Activated naive CD4-positive, alpha-beta T cell (primary cell): ENCODE measurements at places on chromosomes 3 and 15.

- no peak for DNase-seq
These were observed 306.7 kb upstream of the TBC1D5 start for GRCh38 chr3:18049096-18049495.

DNA sequence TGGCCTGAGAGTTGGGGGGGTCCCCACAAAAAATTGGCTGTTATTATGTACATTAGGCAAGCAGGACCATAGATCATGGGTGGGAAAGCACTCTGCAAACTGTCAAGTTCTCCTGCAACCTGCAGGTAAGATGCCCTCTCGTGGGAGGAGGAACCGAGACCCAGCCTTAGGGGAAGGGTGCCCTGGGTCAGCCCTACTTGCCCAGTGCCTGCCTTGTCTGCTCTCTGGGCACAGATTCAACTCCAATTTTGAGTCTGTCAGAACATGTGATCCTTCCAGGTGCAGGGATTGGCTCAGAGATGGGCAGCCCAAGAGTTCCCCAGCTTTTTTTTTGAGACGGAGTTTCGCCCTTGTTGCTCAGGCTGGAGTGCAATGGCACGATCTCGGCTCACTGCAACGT, 99.2 kb downstream of the PLXNA1 start:
- no peak for DNase-seq

- no peak for DNase-seq
These were observed 15.0 kb downstream of the BHLHE40 start for GRCh38 chr3:4994144-4994730.

DNA sequence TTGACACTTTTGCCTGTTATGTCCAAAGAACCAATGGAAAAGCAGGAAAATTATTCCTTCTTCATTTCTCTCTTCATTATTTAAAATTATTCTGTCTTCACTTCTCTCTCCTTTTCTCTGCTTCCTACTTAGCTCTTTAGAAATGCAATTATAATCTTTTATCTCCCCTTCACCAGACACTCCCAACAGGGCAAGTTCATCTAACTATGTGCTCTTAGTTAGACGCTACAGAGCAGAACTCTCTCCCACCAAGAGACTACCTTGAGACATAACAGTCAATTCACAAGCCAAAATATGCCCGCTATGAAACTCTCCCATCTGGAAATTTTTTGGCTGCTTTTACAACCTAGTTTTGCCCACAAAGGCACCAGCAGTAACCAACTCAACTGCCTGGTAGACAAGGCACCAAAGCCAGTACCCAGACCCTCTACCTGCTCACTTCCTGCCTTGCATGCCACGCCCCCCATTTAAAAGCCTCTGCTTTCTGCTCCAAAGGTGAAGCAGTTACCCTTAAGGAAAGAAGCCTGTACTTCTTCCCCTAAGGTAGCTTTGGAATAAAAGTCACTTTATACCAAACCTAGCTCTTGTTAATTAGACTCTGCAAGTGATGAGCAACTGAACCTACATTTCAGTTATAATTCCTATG, 28.1 kb downstream of the CCRL2 start:
- DNase-seq = no peak

DNA sequence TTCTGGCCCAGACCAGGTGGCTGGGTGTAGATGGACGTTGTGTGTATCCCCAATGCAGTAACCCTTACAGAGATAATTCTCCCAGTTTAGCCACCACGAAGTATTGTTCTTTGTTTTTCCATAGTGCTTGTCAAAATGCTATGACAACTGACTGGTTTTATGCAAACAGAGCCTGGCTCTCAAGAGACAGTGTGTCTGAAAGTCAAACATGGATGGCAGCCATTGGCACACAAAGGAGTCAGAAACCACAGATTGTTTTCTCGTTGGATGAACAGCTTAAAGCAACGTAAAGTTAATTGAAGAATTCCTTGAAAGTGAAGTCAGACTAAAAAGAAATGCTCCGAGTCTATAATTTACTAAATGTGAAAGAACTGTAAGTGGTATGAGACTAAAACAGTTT, 91.2 kb downstream of the FILIP1L start:
- DNase-seq = no peak

GRCh38 chr3:38227989-38228388, 37.6 kb upstream of the SLC22A13 start:
- no peak for DNase-seq

DNA sequence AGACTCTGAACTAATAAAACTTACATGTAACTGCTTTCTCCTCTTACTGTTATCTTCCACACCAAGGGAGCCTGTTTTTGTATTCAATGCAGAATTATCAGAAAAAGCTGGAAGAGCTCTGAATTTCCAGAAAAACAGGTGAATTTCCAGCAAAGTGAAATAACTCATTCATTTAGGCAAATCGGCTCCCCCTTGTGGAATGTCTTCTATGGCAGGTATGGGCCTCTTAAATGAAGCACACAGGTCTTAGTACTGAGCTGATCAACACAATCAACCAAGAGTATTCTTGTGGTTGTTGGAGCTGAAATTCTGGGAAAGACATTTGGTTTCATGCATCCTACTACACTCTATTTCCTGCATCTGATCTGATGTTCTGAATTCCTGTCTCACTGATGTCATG, 31.0 kb upstream of the PTPRG start:
- no peak for DNase-seq

GRCh38 chr3:44033123-44033522, 208.6 kb upstream of the TOPAZ1 start:
- no peak for DNase-seq

DNA sequence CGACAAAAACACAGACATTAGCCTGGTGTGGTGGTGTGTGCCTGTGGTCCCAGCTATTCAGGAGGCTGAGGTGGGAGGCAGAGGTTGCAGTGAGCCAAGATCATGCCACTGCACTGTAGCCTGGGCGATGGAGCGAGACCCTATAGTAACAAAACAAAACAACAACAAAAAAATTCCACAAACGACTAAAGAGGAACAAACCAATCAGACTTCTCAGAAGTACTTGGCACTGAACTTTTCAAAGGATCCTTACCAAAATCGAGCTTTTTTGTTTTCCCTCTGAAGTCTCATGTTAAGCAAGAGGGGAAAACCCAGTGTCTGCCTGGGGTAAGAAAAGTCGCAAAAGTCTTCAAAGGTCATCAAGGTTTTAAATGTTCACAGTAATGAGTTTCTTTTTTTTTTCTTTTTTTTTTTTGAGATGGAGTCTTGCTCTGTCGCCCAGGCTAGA, 30.1 kb upstream of the TFRC start:
- DNase-seq = no peak

DNA sequence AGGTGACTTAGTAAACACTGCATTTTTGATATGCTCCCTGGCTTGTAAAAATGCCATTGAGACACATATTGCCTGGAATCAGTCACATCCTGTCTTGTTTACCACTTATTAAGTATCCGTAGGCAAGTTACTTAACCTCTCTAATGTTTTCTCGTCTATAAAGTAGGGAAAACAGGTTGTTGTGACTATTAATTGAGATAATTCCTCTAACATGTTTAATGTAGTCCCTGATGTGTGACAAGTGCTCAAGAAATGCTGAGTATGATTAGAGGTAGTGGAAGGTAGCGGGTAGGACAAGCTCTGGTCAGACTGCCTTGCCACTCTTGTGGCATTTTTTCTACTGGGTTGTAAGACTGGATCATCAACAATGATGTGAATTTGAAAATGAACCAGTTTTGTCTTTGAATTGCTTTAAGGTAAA, 54.1 kb downstream of the NFKBIZ start:
- DNase-seq = no peak

GRCh38 chr3:99928771-99929744, 111.4 kb downstream of the CMSS1 start:
- DNase-seq = no peak

- no peak for DNase-seq
These were observed 180.7 kb upstream of the TTC14 start for GRCh38 chr3:180421221-180421620.

GRCh38 chr15:68207176-68207935, 2.2 kb upstream of the CALML4 start:
- DNase-seq = no peak

DNA sequence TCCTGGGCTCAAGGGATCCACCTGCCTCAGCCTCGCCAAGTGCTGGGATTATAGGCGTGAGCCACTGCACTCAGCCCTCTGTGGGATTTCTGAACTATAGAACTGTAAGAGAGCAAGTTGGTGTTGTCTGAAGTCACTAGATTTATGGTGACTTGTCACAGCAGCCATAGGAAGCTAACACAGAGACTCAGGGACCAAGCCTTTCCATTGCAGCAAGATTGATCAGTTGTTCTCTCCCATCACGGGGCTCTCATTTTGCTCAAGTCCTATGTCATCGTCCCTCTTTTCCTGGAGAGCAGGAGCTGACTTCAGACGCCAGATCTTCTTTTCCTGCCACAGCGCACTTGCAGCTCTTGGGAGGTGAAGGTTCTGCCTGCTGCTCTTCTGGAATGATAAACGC, 61.0 kb downstream of the APBA2 start:
- DNase-seq = no peak

GRCh38 chr3:195059471-195060216, 211.3 kb downstream of the XXYLT1 start:
- no peak for DNase-seq

DNA sequence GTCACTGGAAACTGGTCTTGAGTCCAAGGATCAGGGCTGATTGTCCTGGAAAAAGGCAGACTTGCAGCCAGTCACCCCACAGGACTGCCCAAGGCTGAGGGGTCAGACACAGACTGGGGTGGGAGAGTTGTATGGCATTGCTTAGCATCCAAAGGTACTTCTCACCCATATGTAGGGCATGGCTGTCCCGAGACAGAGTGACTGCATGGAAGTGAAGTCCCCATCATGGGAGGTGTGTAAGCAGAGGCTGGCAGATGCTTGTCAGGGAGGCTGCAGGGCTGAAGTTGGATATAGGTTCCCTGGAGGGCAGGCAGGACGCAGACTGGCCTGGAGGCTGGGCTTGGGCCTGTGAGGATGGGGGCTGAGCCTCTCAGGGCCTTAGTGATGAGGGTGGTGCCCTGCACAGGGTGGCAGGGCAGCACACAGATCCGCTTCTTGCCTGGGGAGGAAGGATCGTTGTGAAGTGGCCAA, 31.1 kb downstream of the PSTPIP1 start:
- no peak for DNase-seq

DNA sequence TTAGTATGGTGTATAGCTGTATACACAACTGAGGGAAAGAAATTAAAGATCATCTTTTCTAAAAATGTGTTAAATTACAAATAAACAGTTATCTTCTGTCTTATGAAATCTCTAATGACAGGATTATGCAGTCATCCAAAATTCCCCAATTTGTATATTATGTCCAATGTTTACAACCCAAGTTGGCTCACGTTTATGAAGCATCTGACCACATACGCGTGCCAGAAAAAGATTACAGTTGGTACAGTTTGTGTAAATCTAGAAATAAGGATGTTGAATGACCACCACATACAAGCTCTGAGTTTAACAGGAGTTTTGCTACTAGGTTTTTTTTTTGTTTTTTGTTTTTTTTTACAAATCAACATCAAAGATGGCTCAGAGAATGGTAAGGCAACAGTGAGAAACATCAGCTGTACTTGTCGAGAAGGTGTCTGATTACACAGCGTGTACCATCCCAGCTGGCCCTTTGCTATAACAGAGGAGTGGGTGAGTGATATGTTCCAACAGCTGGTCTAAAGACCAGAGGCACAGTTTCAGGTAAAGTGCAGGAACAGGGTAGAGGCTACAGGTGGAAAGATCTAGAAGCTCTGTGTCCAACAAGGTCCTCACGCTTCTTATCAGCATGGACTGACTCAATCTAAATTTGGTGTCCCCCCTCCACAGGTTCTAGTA, 47.1 kb downstream of the USF3 start:
- no peak for DNase-seq

DNA sequence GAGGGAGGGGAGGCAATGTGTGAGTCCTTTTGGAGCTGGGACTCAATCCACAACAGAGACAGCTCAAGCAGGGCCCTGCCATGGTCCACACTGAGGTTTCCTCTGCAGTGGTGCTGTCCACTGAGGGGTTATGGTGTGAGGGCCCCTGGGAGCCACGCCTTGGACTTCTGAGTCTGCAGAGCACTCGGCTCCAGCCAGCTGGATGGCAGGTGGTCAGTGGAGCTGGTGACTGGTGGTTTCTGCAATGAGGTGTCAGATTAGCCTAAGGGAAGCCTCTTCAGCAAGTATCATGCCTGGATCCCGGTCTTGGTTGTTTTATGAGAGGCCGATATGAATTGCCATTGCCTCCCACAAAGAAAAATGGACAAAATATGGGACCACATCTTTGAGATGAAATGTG, 21.7 kb downstream of the LSM3 start:
- DNase-seq = no peak

- DNase-seq = no peak
These were observed 78.9 kb downstream of the FAM81A start for GRCh38 chr15:59516655-59517461.

GRCh38 chr3:32438596-32439344, 47.1 kb downstream of the CMTM7 start:
- no peak for DNase-seq

- DNase-seq = no peak
These were observed 149.4 kb upstream of the ADAMTS9 start for GRCh38 chr3:64837126-64837738.

- DNase-seq = no peak
These were observed 84.3 kb downstream of the EEFSEC start for GRCh38 chr3:128237348-128238183.

- no peak for DNase-seq
These were observed 270.5 kb upstream of the P2RY1 start for GRCh38 chr3:152564459-152564858.

- DNase-seq = no peak
These were observed 144.0 kb upstream of the PDZRN3 start for GRCh38 chr3:73768524-73769308.
